ENCODE measurements at places on chromosomes 11 and 22. TPM values are rescaled to one million over a fixed set of nuclear protein-coding genes. Genes with fewer than 3 reads are reported as not detected.

HBB gene
- total RNA-seq: 157 TPM

GRCh38 chr11:132464003-132464342 is 1068.3 kb downstream of the OPCML start:
- DNase-seq: no peak

RASD2 gene
- total RNA-seq: not detected

GRCh38 chr11:9341638-9342178 is 27.3 kb upstream of the TMEM41B start:
- DNase-seq: no peak

- no peak for DNase-seq
These were observed 1008.4 kb downstream of the BRD1 start for GRCh38 chr22:48819232-48819631.

DNA sequence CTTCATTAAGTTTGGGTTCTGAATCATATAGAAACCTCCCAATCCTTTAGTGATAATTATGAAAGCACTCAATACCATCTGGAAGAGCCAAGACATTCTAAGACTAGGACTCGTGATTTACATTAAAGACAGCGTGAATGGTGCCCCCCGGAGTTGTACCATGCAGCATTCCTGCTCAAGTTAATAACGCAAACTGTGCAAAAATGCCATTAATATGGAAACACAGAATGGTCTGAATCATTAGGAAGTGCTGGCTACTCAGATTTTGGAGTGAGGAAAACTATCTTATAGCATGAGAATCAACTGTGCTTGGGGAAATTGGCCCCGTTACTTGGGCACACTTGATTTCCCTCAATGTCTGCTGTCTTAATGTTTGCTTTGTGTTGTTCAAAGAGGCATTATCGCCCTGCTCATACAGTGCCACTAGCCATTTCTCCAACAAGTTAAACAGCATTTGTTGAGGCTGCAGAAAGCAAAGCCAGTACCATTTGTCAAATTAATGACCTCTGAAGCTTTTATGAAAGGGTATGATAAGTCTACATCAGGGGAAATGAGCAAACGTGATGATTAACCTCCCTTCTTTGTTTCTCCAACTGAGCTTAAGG is 18.5 kb upstream of the TPH1 start:
- DNase-seq: no peak

DNA sequence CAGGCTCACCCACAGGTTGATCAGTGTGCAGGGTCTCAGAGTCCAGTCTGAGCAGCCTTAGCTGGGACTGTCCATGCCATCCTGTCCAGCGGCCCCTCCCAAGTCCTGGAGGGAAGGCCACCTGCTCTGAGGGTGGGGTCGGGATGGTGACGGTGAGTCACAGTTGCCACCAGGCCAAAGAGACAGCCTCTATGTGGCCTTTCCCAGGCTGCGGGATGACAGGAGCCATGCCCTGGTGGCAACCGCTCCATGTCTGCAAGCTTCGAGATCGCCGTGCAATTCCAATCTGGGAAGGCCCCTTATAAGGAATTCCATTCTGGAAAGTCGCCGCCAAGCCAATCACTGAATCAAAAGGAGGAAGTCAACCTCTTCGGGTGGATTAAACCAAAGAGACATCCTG is 47.5 kb downstream of the RTL6 start:
- DNase-seq: no peak

LDHAL6A gene
- total RNA-seq: not detected

DNA sequence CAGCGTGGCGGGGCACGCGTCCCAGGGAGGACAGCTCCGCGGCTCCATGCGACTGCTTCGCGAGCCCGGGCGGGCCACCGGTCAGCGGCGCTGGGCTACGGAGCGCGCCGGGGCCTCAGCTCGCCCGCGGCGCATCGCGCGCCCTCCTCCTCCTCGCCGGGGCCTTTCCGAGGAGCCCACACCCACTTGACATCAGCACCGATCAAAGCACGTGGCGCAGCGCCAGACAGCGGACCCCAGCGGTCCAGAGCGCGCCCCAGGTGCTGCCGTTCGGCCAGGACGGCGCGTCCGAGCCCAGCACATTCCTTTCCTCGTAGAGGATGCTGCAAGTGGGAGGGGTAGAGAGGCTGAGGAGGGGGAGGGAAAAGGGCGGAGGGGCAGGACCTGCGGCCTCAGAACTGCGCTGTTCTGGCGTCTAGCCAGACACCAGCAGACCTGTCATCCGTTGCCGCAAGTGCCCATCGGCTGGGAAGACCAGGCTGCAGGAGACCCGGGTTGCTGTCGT is 88.6 kb downstream of the PLEKHA7 start:
- no peak for DNase-seq

Measured in activated B cell treated with CpG ODN at 0.5 μM for 24 hours (primary cell).